ENCODE measurements at places on chromosomes 6 and 20.

GRCh38 chr6:159168536-159169192 lies 536 bp upstream of the FNDC1 start:
- no peak for DNase-seq

- no peak for DNase-seq
These were observed 7.1 kb downstream of the CALHM6 start for GRCh38 chr6:116468293-116468692.

DNA sequence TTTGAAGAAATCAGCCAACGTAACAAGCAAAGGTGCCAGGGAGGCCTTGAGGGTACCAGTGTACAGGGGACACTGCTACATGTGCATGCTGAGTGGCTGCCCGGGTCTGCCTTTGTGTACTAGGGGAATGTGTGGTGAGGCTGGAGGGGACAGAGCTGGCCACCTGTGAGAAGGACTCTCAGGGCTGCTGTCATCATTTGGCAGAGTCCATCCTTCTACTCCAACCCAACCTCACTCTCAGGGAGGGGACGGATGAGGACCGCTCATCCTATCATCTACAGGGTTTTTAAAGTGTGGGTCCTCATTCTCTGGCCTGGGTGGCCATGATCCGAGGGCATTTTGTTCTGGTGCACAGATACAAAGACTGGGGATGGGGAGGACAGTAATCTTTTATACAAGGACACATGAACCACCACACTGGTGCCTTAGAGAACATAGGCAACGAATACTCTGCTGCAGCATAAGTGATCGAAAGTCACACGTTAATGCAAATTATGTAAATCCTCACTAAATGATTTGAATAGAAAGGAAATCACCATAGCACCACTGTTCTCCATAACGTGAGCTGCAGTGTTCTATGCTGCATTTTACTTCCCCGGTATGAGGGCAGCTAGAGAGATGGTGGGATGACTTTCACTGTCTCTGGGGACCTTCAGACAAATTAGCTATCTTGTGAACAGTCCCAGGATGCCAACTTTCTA lies 181.4 kb downstream of the GMPR start:
- DNase-seq, result no peak

DNA sequence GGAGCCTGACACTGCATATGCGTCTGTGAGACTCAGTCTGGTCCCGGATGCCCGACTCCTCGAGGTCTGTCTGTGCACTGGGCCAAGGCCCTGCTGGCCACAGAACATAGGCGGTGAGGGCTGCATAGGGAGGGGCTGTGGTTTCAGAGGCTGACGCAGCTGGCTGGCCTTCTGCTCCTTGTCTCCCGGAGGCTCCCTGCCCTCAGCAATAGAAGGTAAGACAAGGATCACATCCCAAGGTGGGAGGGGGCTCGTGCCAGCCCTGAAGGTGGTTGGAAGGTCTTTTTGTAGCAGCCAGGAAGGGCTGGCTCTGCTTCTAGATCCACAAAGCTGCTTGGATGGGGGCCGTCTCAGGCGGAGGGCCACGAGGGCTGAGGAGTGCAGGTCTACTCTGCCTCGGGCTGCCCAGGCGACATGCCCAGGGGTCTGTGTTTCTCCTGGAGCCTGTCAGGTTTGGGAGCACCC lies 239.8 kb upstream of the SULF2 start:
- DNase-seq, result no peak

DNA sequence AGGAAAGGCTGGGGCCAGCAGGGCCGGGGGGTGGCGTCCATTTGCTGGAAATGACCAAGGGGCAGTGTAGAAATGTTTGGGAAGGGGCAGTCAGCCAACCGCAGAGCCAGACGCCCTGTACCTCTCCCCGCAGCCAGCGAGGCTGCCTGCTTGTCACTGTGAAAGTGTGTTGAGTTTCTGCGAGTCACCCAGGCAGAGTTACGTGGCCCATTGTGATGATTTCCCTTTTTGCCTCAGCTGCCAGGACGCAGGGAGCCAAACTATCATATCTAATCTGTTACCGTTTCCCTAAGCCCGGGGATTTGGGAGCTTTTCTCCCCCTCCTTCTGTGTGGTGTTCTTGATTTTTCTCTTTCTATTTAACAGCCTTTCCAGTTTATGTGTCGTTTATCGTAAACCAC lies 67.9 kb upstream of the STX16 start:
- DNase-seq, result no peak

GRCh38 chr20:22681591-22682248 lies 97.3 kb upstream of the FOXA2 start:
- no peak for DNase-seq

GRCh38 chr20:36217226-36217625 lies 19.1 kb upstream of the AAR2 start:
- no peak for DNase-seq

DNA sequence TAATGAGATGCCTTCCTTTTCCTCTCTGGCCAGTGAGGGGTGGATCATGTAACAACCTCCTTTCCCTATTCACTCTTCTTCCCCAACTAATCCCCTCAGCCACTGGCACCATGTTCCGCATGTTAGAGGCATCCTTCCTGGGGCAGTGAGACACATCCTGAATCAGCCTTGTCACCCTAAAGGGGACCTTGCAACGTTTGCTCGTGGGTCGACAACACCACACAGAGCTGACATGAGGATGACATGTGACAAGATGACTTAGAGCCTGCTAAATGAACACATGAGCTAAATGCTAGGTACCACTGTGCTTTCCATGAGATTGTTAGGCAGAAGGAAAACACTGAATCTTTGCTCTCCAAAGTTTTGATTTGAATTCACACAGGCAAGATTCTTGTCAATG lies 129.2 kb downstream of the ATXN1 start:
- DNase-seq, result no peak
